ENCODE measurements at places on chromosomes 4 and X.
A peak's percentile ranks its signal among the peaks of the same experiment; 100 is the strongest.

- no peak for DNase-seq
Measured at GRCh38 chrX:2243913-2244460, 256.8 kb downstream of the DHRSX start.

GRCh38 chrX:110180928-110181310 lies 137.0 kb downstream of the AMMECR1 start:
- DNase-seq = no peak

DNA sequence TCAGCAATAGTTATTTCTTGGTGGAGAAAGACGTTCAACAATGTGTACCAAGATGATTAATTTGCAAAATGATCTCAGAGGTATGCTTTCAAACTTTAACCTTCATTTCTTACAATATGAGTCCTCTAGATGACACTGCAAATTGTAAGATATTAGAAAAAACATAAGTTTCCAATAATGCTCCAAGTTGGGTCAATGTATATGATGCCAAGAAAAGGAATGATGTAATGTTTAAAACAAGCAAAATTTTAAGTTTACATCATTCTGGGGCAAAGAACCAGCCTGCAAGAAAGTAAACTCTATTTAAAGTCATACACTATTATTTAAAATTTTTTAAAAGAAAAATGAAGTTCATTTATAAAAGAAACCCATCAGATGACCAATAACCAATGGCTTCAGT lies 56.1 kb downstream of the PRSS12 start:
- no peak for DNase-seq

DNA sequence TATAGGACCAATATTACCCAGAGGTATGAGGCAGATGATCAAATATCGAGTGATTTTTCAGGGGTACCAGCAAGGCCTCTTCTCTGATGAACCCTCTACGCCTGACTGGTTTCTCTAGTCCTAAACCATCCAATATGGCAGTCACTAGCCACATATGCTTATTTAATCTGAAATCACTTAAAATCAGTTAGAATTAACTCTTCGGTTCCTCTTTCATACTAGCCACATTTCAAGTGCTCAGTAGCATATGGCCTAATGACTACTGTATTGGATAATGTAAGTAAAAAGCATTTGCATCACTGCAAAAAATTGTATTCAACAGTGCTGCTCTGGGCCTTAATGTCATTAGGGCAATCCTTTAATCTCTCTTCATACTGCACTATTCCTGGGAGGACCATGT lies 4.4 kb upstream of the APBB2 start:
- DNase-seq = no peak

GRCh38 chr4:156217236-156217635 lies 263.6 kb upstream of the CTSO start:
- no peak for DNase-seq

DNA sequence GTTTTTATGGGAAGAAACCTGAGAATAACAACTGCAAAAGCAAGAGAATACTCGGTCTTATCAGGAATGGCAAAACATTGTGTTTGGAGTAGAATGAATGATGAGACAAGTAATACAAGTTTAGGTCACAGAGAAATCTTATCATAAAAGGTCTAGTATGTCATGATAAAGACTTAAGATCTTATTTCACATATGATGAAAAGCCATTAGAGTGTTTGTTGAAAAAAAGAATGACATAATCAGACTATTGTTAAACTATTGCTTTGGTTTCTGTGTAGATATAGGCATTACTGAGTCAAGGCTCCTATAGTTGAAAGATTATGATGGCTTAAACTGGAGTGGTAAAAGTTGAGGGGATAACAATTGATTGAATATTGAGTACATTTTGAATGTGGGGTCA lies 603.6 kb downstream of the CCSER1 start:
- DNase-seq = no peak

DNA sequence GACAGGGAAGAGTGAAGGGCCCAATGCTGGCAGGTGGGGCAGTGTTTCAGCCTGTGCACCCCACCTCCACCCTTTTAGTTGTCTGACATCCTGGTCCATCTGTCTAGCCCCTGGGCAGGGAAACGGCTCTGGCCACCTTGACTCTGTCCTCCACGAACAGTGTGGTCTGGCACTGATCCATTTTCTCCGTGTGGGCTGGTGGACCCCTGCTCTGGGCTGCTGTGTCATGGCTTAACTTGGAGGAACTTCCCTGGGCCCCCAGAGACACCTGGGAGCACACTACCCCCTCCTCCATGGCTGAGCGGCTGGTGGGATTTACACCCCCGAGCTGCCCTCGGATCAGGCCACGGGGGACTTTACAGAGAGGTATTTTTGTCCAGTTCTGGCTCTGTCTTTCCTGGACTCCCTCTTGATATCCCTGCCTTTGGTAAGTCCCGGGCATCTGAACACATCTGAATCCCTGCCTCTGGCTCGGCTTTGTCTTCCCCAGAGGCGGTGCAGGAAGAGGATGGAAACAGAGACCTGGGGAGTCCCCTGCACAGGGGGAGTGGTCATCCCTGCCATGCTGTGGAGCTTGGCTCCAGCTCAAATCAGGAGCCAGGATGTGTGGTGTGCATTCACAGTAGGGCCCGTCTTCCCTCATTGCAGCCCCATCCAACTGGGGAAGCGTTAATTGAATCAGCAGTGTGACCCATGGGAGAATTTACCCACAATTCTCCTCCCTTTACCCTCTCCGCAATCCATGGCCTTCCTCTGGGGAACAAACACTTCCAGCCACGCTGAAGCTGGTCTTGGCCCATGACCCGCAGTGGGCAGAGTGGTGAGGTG lies 6.3 kb upstream of the NKX1-1 start:
- DNase-seq = no peak

DNA sequence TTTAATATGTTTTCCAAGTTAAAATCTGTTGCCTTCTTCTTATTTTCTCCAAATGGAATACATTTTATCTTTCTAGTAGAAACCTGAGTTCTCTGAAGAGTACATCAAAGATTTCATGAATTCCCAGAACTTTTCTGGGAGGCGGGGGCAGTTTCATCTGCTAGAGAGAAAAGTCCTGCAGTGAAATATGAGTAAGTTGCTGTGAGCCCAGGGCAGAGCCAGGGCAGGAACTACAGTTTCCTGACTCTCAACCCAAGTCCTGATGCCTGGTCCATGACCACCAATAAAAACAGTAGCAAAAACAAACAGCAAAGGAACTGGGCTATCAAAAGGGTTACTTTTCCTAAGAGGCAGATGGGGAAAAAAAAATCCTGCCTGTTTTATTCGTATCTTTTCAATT lies 239.4 kb upstream of the CTSO start:
- DNase-seq = no peak

- DNase-seq = no peak
Measured at GRCh38 chr4:184329659-184330400, 112.2 kb upstream of the ENPP6 start.

DNA sequence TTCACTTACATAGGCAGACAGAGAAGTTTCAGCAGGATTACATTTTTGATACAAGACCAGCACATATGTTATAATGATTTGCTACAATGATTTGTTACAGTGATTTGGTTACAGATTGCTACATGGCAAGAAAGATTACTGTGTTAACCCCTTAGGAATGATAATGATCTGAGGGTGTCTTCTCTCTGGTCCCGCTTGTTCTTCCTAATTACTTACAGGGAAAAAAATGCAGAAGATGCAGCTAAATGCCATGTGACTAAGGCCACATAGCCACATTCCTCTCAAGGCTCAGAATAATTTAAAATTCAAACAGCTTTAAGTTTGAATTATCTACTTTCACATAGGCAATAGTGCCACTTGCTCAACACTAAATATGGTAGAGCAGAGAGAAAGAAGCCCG lies 9.7 kb upstream of the LAP3 start:
- no peak for DNase-seq

DNA sequence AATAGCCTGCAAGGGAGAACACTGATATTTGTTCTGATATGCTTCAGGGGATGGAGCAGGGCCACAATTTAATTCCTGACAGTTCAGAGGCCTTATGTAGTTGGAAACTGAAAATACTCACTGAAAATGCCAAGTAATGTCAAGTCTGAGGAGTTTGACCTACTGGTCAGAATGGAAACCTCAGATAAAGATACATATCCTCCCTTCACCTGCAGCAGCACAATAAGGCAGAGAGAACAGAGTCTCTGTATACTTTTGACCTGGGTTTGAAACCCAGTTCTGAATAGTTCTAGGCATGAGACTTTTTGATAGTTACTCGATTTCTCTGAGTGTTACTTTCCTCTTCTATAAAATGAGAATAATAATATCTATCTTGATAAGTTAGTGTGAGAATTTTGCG lies 65.8 kb upstream of the TRPC5 start:
- no peak for DNase-seq

DNA sequence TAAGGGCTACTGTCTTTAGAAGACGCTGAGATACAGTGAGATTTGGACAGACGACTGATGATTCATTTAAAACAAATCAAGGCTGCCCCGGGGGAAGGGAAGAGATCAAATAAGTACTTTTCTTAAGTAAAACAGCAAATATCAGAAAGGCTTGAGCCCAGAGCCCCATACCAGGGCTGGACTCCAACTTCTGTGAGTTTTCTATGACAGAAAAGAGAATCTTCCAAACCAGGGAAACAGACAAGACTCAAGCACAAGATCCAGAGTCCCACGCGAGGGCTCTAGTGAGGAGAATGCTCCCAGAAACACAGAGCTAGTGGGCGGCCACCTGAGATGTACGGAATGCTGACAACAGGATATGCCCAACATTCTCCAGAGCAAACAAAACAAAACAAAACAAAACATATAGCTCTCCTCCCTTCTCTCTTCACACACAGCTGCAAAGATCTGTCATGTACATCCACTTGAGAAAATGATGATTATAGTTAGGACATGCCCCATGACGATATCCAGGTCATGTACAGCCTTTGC lies 13.1 kb downstream of the ACSL1 start:
- DNase-seq = no peak

DNA sequence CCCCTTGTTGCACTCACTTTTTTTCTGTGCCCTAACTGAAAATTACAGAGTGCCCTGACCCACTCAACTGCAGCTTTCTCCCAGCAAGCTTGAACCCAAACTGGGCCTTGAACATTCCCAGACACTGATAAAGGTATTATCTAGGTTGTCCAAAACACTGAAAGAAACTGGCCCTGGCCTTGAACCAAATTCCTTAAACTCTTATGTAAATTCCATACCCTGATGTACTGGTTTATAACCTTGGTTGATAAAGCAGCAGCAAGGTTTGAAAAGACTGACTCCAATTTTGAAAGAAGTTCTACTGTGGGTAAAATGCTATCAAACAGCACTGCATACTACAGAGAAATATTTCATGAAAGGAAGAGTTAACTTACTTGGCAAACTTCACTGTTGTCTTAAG lies 125.6 kb downstream of the PHF8 start:
- DNase-seq = no peak

DNA sequence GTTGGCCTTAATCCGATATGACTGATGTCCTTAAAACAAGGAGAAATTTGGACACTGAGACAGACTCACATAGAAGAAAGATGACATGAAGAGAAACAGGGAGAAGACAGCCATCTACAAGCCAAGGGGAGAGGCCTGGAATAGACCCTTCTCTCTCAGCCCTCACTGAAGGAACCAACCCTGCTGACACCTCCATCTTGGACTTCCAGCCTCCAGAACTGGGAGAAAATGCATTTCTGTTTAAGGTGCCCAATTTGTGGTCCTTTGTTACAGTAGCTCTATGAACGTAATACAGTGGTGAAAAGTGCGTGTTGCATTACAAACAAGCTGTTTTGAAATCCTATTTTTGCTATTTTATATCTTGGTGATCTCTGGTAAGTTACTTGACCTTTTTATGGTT lies 343.6 kb downstream of the ARHGAP10 start:
- no peak for DNase-seq

- DNase-seq = no peak
Measured at GRCh38 chr4:88623097-88623496, 30.8 kb downstream of the HERC3 start.

- no peak for DNase-seq
Measured at GRCh38 chr4:1783970-1784369, 9.1 kb upstream of the FGFR3 start.

DNA sequence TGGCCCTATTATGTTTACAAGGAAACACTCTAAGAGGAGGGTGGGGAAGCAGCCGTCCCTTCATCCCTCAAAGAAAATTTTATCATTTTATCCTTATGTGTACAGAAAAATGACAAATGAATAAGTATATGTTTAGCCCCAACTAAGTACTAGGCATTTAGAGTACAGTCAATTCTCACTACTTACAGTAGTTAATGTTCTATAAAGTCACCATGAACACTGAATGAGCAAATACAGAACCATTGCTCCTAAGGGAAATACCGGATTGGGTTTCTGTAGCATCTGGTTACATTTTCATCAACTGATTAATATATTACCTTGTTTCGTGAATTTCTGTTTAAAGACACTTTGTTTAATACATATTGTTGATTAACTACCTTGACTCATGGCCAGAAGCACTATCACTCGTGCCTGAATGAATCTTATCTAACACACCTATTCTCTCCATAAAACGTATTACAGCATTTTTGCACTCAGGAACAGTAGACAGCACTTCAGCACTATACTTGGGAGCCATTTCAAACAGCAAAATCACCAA lies 109.3 kb downstream of the ASB9 start:
- DNase-seq = no peak

GRCh38 chr4:111128327-111128726 lies 505.4 kb upstream of the PITX2 start:
- DNase-seq = no peak

- DNase-seq = no peak
Measured at GRCh38 chr4:13980317-13981310, 353.1 kb upstream of the BOD1L1 start.

GRCh38 chr4:87268411-87268810 lies 48.0 kb upstream of the KLHL8 start:
- DNase-seq = no peak

GRCh38 chrX:80430826-80431504 lies 10.7 kb downstream of the TENT5D start:
- peak; percentile 49 for DNase-seq

DNA sequence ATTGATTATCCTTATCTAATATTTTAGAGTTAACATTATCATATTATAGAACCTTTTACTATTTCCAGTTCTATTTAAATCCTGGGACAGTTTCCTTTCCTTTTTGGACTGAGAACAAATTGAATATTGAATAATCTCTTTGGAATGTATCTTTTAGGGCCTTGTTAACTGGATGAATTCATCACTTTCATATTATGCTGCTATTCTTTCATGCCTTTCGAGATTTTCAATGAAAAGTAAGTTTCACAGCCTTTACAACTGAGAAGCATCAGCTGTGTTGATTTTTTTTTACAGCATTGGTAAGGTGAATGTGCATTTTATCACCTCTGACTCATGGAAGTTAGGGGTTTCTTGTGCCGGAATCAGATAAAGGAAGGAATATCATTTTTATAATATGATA lies 39.6 kb downstream of the PDLIM5 start:
- no peak for DNase-seq

DNA sequence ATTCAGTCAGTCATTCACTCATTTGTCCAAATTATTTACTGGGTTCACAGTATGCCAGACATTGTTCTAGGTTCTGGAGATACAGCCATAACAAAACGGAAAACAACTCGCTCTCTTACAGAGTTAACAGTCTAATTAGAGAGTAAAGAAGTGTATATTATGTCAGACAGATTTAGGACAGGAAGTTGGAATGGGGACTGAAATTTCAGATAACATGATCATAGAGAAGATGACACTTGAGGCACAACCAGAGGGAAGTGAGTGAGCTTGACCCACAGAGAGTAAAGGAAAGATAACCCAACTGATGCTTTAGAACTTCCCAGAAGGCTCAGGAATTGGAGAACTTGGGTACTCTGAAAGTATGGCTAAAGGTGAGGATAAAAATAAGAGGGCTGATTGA lies 139.4 kb downstream of the ZAR1 start:
- no peak for DNase-seq
